ENCODE measurements at places on chromosomes 16 and 17.

DNA sequence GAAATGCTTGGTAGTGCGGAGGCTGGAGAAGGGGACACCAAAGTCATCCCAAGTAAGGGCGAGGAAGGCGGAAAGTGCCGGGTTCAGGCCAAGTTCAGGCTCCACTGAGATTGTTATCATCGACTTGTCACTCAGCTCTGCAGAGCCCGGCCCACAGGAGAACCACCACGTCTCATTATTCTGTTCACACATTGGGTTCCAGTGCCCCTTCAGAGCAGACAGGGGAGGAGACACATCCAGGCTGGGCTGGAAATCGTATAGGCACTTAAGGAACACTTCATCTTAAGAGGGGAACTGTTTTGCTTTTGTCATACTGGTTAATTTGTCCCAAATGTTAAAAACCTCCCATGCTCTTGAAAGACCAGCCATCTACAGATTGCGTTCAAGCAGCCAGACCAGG, 118.3 kb upstream of the ADAMTS18 start:
- no peak for DNase-seq

DNA sequence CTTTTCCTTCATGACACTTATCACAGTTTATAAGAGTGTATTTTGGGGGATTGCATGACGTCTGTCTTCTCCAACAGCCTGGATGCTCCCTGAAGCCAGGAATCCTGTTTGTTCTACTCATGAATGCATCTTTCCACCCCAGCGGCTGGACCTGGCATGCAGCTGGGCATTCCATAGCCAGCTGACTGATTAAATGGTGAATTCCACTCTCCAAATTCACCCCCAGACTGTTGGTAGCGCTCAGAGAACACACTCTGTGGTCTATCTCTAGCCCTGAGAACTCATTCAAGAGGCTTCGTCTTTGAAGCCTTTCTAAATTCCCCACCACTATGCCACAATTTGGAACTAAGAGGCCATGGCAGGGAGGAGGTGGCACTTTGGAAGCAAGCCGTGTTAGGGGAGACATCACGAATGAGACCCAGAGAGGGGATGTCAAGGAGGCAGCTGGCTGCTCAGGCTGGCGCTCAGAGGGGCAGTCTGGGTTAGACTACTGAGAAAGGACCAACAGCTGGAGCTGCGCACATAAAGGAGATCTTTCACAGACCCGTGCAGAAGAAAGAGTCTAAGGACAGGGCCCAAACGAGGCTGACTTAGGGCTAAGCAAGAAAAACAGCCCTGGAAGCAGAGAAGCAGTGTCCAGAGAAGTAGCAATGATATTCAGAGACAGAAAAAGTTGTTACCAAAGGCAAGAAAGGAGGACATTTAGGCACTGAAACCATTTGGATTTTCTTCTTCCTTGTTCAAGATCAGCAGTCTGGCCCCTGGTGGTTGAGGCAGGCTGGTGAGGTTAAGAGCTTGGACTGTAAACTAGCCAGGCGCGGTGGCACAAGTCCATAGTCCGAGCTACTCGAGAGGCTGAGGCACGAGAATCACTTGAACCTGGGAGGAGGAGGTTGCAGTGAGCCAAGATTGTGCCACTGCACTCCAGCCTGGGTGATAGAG, 42.4 kb upstream of the ZNF629 start:
- no peak for DNase-seq

- DNase-seq, result no peak
Measured at GRCh38 chr16:29012913-29013553, 28.2 kb downstream of the LAT start.

DNA sequence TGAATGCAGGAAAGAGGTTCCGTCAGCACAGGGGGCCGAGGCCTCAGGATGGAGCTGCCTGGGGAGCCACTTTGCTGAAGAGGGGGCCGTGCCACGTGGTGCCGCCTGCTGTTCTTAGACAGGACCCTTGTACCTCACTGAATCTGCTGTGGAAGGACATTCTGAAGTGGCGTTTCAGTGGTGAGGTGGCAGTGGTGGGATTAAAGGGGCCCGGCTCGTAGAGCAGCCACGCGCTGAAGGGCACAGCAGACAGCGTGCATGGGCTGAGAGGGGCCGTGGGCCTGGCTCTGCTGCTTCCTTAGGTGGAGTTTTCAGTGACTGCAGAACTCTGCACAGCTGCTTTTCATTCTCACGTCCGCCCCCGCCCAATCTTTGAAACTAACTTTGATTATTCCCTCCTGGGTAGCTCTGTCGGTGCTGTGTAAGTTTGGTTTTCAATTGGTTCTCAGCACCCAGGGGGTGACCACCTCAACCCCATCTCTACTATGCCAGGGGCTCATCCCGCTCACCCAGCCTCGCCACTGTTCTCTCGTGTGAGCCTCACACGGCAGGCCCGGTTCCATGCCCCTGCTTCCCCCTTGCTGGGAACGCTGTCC, 70.3 kb downstream of the SEC14L1 start:
- no peak for DNase-seq

GRCh38 chr16:27238591-27238990, 30.0 kb downstream of the NSMCE1 start:
- no peak for DNase-seq

DNA sequence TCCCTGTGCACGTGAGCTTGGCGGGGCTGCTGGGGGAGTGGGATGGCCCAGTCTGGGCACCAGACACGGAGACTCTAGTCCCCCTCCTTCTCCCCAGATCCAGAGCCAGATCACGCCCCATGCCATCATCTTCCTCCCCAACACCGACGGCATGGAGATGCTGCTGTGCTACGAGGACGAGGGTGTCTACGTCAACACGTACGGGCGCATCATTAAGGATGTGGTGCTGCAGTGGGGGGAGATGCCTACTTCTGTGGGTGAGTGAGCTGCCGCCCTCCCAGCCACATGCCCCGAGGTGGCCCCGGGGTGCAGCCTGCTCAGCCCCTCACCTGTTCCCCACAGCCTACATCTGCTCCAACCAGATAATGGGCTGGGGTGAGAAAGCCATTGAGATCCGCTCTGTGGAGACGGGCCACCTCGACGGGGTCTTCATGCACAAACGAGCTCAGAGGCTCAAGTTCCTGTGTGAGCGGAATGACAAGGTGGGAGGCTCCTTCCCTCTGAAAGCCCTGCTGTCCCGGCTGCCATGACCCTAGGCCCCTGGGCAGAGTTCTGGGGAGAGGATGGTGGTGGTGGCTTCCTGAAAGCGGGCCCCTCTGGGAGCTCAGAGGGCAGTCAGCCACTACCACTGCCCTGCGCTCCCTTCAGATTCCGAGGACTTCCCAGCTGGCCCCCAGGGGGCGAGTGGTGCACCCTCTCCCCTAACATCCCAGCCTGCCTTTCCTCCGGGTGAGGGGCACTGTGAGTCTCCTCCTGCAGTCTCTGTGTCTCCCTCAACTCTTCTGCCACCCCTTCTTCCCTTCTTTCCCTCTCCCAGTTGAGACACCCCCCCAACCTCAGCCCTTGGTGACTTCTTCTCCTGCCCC, 2.8 kb upstream of the C17orf107 start:
- no peak for DNase-seq

- no peak for DNase-seq
Measured at GRCh38 chr17:68248891-68249290, 1.0 kb downstream of the AMZ2 start.

DNA sequence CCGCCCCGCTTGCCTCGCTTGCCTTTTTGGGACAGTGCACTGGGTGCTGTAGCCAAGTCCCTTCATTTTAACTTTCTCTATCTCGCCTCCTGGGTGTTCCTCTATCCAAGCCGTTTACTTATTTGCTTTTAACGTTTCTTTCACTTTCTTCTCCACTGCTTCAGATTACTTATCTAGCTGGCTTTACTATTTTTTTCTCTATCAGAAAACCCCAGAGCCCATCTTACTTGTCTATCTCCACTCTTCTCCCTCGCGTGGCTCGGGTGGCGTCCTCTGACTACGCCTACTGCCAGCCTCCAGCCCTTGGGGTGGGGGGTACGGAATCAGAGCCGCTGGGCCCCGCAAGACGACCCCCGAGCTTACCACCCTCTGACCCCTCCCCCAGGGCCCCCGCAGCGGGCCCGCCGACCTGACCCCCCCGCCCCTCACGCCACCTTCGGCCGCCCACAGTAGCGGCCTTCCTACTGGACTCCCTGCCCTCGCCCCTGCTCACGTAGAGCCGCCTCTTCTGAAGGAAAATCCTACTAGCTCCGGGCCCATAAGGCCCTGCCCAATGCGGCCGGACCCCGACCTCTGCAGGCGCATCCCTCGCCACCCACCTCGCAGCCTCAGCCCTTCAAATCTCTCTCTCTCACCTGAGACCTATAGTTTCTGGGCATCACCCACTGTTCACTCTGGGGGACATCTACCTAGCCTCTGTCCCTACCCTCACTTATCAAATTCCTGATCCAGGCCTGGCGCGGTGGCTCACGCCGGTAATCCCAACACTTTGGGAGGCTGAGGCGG, 1.0 kb upstream of the SLC12A4 start:
- DNase-seq, result no peak

DNA sequence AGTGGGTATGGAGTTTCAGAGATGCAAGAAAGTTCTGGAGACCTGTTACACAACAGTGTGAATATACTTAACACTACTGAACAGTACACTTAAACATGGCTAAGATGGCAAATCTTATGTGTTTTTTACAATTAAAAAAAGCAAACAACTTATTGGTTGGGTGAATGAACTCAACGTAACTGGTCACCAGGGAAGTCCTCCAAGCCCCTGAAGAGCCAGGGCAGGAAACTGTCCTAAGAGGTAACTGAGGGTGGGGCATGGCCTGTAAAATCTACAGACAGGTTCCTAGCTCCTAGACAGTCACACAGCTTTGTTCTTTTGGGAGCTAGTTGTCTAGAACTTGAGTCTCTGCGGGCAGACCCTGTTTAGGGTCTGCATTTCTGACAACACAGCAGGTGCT, 10.3 kb downstream of the CSF3 start:
- DNase-seq, result no peak

DNA sequence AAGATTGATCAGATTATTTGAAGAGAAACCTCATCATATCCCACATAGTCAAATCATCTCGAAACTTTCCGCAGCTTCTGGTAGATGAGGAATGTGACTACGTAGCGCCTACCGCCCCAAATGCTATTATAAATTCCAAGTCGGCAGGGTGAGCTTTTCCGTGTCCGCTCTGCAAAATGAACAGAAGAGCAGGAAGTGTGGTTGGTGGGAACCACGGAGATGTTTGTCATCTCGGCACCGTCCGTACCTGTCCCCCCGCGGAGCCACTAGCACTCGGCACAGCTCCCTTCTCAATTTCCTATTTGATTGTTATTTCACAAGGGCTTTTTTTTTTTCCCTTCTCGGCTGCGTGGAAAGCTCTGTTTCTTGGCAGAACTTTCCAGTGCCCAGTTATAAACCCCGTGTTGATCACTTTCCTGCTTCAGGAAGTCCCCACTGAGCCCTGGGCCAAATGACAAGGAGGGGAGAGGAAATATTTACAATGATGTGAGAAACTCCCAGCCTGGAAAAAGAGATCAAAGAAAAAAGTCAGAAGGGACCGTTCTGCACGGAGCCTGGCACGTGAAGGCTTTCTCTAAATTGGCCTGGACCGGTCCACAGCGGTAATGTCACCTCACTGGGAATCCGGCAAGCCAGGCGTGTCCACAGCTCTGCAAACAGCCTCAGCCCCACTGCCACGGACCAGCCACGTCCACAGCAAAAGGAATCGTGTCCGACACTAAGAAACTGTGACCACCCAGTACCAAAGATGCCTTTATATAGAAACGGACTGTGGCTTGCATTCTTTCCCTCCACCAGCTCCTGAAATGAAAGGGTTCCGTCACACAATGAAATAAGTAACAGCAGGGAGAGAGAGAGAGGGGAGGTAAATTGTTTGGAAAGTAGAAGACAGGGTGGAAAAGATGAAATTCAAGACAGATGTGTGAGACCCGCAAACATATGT, 65.0 kb downstream of the MRM3 start:
- DNase-seq, result no peak

DNA sequence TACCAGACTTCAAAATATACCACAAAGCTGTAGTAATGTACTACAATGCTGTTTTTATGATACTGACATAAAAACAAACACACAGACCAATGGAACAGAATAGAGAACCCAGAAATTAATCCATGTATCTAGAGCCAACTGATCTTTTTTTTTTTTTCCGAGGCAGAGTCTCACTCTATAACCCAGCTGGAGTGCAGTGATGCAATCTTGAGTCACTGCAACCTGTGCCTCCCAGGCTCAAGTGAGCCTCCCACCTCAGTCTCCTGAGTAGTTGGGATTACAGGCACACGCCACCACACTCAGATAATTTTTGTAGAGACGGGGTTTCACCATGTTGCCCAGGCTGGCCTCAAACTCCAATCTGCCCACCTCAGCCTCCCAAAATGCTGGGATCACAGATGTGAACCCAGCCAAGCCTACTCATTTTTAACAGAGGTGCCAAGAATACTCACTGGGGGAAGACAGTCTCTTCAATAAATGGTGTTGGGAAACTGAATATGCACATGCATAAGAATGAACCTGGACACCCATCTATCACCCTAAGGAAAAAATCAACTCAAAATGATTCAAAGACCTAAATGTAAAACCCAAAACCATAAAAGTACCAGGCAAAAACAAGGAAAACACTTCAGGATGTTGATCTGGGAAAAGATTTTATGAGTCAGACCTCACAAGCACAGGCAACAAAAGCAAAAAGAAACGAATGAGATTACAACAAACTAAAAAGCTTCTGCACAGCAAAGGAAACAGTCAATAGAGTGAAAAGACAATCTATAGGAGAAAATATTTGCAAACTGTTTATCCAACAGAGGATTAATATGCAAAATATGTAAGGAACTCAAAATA, 63.1 kb downstream of the STX8 start:
- no peak for DNase-seq

Data from substantia nigra (tissue), 51 donors.